ENCODE measurements at places on chromosomes 4 and X.

GRCh38 chrX:2967998-2968909 is 38.1 kb upstream of the ARSH start:
- peak; percentile 50 for DNase-seq

GRCh38 chr4:76993787-76994641 is 44.5 kb downstream of the SEPTIN11 start:
- DNase-seq = peak; percentile 55

- DNase-seq = peak; percentile 25
Observed at GRCh38 chr4:75660491-75660890, 12.7 kb downstream of the G3BP2 start.

DNA sequence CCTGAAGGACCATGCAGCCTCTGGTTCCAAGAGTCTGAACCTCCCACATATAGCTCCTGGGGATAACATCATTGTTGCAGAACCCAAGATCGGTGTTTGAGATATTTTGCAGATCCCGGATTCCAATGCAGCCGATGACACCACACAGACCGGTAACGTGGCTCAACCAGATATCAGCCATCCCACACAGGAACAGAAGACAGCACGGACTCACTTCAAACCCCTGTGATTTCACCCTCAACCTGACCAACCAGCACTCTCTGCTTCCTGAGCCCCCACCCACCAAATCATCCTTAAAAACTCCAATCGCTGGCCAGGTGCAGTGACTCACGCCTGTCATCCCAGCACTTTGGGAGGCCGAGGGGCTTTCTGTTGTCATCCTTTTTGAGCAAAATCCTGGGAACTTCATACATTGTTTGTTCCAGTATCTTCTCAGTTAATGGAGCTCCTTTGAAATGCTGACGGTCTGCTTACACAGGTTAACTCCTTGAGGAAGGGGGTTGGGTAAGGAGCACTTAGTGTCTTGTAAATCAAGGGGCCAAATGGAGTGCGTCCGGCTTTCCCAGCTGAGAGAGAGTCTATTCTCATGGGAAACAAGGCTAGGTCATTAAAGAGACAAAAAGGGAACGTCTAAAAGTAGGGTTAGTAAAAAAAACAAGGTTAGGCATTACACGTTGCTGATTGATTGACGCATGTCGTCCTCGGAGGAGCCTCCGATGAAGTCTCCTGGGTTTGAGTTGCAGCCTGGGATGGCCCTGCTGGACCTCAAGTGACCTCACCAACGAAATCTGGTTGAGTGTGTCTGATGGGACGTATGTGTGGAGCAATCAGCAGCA is 230.4 kb downstream of the CRLF2 start:
- DNase-seq = no peak

DNA sequence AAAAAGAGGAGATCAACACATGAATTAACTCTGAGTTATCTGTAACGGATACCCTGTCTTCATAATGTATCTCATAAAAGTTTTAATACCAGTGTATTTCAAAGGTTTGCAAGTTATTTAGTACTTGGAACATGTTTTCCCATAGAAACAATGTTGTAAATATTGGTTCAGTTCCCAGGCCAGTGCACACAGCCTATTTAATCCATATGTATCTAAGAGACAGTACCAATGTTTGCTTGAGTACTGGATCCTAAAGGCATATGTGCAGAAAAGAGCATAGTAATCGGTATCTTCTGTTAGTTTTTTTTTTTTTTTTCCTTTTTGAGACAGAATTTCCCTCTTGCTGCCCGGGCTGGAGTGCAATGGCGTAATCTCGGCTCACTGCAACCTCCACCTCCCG is 46.1 kb downstream of the SLIT2 start:
- DNase-seq = no peak

GRCh38 chr4:182604161-182604622 is 313.0 kb downstream of the DCTD start:
- DNase-seq = peak; percentile 56

DNA sequence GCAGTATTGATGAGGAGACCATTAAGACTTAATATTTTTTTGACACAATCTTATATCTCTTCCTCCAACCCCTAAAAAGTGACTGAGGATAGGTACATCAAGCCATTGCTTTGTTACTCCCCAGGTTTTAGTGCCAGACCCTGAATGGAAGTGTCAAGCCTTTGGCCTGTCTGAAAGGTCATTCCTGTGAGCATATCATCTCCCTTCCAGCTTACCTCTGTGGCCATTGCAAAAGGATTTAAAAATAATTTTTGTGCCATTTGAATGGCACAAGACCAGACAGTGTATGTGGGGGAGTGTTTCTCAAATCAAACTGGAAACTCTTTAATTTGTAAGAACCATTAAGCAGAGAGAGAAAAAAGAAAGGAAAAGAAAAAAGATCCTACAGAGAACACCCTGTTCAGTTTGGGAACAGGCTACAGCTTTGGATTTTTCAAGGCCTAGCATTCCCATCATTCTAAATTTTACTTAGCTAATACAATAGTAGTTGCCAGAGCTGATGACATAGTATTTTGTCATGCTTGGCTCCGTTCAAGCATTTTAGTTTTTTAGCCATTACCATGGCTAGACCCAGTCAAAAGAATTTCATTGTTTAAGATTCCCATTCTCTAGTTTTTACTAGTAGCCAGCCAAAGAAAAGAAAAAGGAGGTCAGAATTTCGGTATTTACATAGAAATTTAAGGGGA is 49.6 kb downstream of the HPF1 start:
- peak; percentile 25 for DNase-seq

- DNase-seq = no peak
Observed at GRCh38 chr4:45370408-45370807, 644.1 kb upstream of the GNPDA2 start.

- no peak for DNase-seq
Observed at GRCh38 chrX:150408561-150408960, 45.4 kb downstream of the MAMLD1 start.

- peak; percentile 96 for DNase-seq
Observed at GRCh38 chr4:13980317-13981310, 353.1 kb upstream of the BOD1L1 start.

- DNase-seq = no peak
Observed at GRCh38 chr4:140906993-140907962, 151.1 kb upstream of the TBC1D9 start.

GRCh38 chr4:89222170-89222569 is 85.4 kb downstream of the GPRIN3 start:
- no peak for DNase-seq

DNA sequence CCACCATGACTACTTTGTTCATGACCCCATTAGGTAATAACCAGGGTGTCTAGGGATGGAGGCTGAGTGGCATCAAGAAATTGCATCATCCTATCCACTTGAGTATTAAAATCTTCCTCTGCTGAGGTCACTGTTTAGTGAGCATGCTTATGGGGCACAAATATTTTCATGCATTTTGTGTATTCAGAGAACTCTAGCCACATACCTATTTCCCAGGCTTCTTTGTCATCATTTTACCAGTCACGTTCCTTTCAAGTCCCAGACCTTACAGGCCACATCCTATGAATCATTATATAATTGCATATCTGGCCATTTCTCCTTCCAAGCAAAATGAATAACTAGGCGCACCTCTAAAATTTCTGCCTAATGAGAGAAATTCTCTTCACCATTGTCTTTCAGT is 1882.9 kb upstream of the AGA start:
- no peak for DNase-seq

- no peak for DNase-seq
Observed at GRCh38 chr4:165403637-165404036, 24.8 kb downstream of the CPE start.

Measured in AG10803 (cell line).